Activated naive CD8-positive, alpha-beta T cell treated with anti-CD3 and anti-CD28 coated beads for 36 hours (primary cell): ENCODE measurements at places on chromosomes 11 and 22. TPM values are rescaled to one million over a fixed set of nuclear protein-coding genes. Genes with fewer than 3 reads are reported as not detected.

EFCAB6 gene
- total RNA-seq = 0.37 TPM

DNA sequence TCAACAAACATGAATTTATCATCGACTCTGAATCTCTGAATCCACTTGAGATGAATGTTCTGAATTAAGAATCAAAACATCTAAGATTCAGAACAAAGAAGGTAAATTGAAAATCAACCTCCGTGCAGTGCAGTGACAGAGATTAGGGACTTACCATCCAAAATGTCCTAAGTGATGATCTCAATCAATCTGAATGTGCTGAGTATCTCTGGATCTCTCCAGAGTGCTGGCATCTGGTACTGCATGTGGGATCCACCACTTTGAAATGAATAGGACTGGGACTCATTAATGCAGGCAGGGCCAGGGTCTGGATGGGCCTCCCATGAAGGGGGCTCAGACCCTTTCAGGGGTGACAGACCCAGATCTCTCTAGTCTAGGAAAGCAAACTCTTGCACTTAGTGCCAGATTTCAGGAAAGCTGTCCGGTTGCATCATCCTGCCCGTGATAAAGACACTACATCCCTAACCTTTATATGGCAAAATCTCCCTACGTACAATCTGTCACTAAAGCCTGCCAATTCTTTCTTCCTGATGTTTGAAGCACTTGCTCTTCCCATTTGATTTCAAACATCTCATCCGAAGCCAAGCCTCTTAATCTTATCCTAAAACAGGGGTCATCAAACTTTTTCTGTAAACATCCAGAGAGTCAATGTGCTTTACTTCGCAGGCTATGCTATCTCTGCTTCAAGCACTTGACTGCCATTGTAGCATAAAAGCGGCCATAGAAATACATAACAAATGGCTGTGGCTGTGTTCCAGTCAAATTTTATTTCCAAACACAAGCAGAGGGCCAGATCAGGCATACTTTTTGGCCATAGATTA lies 263.3 kb downstream of the LARGE1 start:
- no peak for DNase-seq
- H3K36me3 ChIP-seq = no peaks in the 10 kb centered on the region
- H3K27ac ChIP-seq = no peak overlapping the region
- no peaks in the 10 kb centered on the region for H3K4me1 ChIP-seq
- H3K4me3 ChIP-seq = no peak overlapping the region
- no peaks in the 10 kb centered on the region for H3K27me3 ChIP-seq

DNA sequence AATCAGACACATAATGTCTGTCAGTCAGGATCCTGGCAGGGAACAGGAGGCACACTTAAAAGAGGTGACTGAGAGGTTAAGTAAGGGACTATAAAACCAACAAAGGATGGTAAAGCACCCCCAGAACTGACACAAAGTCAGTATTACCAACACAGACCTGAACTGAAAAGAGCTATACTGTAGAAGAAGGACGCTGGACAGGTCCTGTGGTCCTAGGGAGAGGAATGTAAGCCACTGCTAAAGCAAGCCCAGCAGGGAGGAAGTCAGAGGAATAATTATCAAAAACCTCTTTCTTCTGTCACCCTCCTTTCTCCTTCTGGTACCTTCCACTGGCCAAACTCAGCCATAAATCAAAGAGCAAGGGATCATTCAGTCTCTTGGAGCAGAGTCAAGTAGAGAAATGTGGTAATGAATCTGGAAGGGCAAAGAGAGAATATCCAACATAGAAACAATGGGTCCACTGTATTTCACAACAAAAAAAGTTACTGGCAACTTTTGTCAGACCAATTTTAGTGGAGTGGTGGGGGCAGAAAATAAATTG lies 33.4 kb upstream of the ANGPTL5 start:
- H3K4me3 ChIP-seq = no peak overlapping the region
- no peaks in the 10 kb centered on the region for H3K27me3 ChIP-seq
- DNase-seq = no peak
- H3K36me3 ChIP-seq = no peaks in the 10 kb centered on the region

DNA sequence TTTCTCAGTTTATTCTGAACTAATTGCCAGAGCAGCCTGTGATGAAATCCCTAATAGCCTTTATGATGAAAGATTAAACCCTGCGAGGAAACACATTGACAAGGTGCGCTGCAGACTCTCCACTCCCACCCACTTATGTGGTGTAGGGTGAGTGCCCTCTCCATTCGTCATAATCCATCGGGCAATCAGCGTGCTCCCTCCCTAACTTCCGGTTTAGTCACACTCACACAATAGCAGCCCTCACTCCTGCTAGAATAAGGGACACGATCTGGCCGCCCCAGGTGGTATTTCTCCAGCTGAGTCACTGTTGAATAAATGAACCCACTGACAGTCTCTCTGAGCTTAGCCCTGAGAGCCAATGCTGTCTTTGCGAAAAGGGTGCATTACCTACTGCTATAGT lies 188.3 kb downstream of the OPCML start:
- no peak overlapping the region for H3K27ac ChIP-seq
- no peak overlapping the region for H3K4me3 ChIP-seq
- no peaks in the 10 kb centered on the region for H3K4me1 ChIP-seq
- no peak for DNase-seq
- no peaks in the 10 kb centered on the region for H3K27me3 ChIP-seq

- no peaks in the 10 kb centered on the region for H3K36me3 ChIP-seq
- H3K4me3 ChIP-seq = no peak overlapping the region
- peaks cover 17% of the 10 kb centered on the region for H3K27me3 ChIP-seq
- H3K4me1 ChIP-seq = peaks cover 12% of the 10 kb centered on the region
- H3K27ac ChIP-seq = no peak overlapping the region
- DNase-seq = no peak
These were observed 3.7 kb upstream of the SIK2 start for GRCh38 chr11:111598559-111598958.

DNA sequence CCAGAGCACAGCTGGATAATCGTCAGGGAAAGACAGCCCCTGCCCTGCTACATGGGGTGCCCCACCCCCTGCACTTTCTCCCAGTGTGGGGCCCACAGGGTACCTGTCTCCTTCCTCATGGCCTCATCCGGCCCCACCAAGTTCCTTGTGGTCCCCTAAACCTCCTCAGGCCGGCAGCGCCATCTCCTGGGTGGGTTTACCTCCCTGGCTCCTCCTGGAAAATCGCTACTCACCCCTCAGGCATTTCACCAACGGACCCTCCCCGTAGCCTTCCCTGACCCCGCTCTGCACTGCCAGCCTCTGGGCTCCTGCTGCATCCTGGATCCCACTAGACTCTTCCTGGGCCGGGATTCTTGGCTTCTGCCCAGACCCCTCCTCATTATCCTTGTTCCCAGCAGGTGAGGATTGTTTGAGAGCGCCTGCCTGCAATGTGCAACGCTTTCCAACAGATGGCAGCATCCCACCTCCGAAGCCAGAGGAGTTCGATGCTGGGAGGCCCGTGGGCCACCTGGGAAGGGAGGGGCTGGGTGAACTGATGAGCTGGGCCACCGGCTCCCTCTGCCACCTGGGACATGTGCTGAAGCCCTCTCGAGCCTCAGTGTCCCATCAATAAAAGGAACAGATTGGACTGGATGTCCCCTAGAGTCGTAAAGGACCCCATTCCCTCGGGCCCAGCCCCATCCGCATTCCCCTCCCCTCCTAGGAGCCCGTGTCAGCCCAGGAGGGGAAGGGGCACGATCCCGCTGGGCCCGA lies 44.2 kb upstream of the TTLL12 start:
- peaks cover 5% of the 10 kb centered on the region for H3K27me3 ChIP-seq
- H3K4me1 ChIP-seq = peaks cover 5% of the 10 kb centered on the region
- H3K4me3 ChIP-seq = no peak overlapping the region
- DNase-seq = peak; percentile 70

- H3K4me3 ChIP-seq = no peak overlapping the region
- DNase-seq = no peak
- H3K27me3 ChIP-seq = no peaks in the 10 kb centered on the region
- peaks cover 3% of the 10 kb centered on the region for H3K4me1 ChIP-seq
These were observed 130.4 kb downstream of the TBC1D22A start for GRCh38 chr22:46892866-46893265.

DNA sequence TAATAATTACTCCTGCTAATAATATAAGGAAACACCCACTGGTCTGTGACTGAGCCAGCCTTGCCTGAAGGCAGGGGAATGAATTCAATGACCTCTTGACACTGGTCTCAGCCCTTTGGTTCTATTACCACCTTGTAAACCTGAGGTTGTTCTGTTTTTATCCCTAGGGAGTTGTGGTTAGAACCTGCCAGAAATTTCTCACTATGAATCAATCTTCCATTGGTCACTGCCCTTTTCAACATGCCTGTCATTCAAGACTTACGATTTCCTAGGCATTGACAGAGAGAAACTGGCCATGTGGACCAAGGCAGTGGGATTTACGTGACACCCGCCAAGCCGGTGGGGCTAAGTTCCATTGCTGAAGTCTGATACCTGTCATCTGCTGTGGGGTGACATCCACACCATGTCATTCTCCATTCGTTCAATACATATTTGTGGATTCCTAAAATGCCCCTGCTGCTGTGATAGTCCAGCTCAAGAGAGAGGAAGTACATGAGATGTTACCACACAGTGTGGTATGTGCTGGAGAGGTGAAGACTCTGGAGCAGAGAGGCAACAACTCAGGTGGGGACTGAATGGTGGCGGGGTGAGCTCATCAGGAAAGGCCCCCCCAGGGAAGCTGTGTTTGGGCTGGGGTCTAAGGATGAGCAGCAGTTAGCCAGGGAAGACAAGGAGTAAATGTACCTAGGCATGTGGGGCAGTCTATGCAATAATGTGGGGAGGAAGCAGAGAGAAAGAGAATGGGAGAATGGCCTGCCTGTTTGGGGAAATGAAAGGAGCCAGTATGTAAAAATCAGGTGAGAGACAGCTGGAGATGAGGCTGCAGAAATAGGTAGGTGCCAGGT lies 15.2 kb upstream of the EHF start:
- no peak overlapping the region for H3K27ac ChIP-seq
- H3K36me3 ChIP-seq = no peaks in the 10 kb centered on the region
- no peak overlapping the region for H3K4me3 ChIP-seq
- no peak for DNase-seq

GRCh38 chr22:33035272-33035863 lies 22.8 kb downstream of the SYN3 start:
- H3K4me3 ChIP-seq = no peak overlapping the region
- H3K27me3 ChIP-seq = peaks cover 11% of the 10 kb centered on the region
- no peak for DNase-seq
- no peak overlapping the region for H3K27ac ChIP-seq

DNA sequence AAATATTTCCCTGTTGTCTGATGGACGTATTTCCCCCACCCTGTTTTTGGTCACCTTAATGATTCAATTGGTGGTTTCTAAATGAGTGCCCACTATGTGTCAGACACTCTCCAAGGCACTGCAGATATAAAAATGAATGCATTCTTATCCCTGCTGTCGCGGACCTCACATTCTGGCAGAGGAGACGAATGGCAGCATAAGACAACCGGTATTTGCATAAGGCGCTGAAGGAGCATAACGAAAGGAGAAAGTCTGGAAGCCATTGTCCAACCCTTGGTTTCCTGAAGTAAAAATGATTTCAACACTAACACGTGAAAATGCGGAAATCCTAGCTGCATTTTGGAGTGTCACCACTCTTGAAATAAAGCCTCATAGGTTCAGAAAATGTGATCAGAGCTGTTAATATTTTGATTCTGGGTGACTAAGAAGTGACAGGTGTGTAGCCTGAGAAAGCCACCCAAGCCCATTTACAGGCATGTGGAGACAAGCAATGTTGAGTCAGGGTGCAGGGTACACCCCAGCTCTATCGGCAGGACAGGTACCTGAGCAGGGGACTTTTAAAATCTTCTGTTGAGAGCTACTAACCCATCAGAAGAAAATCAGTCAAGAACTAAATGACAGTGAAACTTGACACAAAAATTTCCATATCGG lies 10.1 kb upstream of the GAB2 start:
- H3K27ac ChIP-seq = no peak overlapping the region
- no peak for DNase-seq
- H3K4me1 ChIP-seq = peaks cover 13% of the 10 kb centered on the region
- H3K27me3 ChIP-seq = no peaks in the 10 kb centered on the region

GRCh38 chr11:44096360-44097185 lies 1.1 kb downstream of the EXT2 start:
- DNase-seq = peak; percentile 8
- peaks cover 2% of the 10 kb centered on the region for H3K36me3 ChIP-seq
- no peaks in the 10 kb centered on the region for H3K27me3 ChIP-seq
- H3K4me3 ChIP-seq = peak overlapping the region; percentile 85
